ENCODE measurements at places on chromosomes 1 and 21. TPM values are rescaled to one million over a fixed set of nuclear protein-coding genes. Genes with fewer than 3 reads are reported as not detected.

DNA sequence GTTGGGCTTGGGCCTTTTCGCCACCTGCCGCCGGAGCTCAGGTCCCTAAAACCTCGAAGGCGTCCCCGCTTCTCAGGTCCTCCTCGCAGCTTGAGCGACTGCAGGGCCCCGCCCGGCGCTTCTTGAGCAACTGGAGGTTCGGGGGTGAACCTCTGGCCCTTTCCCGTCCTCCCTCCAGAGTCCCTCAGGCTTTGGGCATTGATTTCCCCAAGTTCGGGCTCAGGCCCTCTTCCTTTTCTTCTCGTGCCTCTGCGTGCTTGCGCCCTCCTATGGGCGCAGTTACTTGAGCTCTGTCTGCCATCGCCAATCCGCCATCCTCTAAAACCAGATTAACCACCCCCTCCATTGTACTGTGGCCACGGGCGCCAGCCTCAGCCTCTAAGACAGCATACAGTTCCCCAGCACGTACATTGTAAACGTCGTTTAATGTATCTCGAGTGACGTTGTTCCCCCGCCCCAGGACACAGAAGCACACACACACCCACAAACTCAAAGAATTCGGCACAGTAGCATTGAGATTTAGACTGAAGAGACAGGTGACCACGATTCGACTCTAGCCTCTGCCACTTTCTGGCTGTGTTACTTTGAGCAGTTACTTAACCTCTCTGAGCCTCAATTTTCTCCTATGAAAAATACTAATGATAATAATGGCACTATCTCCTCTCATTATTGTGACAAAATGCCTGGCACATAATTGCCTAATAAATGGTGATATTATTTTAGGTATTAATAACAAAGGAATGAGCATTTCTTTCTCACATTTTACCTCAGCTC is 22.6 kb downstream of the BTG2 start:
- peak; percentile 45 for ATAC-seq

LCE1D gene
- total RNA-seq = not detected

DNA sequence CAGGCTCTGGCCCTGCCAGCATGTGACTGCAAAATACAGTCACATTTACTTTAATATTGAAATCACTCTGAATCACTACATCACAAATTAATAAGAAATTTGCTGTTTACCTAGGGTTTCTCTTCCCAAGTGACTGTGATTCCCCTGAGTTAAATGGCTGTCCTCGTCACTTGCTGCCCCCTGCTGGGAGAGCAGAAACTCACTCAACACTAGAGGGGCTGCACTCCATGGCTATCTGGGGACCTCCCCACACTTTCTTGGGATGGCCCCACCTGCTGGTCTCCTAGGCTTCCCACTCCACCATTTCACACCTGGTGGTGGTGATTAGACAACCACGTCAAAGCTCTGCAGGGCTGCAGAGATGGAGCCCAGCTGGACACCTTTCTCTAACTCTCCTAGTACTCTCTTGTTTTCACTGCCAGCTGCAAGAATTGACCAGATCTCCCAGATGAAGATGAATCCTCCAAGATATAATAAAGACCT is 63.4 kb downstream of the CD2 start:
- ATAC-seq = no peak

SDE2 gene
- total RNA-seq = 22.8 TPM

- no peak for ATAC-seq
Observed at GRCh38 chr1:242178436-242178835, 179.5 kb upstream of the MAP1LC3C start.

NHLH1 gene
- 4.7 TPM for total RNA-seq

- ATAC-seq = no peak
Observed at GRCh38 chr1:167331650-167332049, 111.0 kb downstream of the POU2F1 start.

DNA sequence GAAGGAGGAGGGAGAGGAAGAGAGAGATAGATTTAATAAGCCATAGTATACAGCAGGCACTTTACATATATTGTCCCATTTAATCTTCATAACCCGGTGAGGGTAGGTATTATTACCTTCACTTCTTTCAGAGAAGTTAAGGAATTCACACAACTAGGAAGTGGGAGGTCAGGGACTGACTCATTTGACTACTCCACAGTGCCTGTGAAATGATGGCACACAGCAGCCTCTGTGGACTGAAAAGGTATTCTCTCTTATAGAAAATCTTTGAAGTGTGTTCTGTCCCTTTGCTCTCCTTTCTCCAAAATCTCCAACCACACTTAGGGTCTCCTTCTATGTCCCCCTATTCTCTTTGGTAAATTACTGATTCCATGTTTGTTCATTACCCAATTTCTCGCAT is 23.9 kb downstream of the PALMD start:
- no peak for ATAC-seq

- no peak for ATAC-seq
Observed at GRCh38 chr1:27623327-27624212, 11.4 kb downstream of the FGR start.

DNA sequence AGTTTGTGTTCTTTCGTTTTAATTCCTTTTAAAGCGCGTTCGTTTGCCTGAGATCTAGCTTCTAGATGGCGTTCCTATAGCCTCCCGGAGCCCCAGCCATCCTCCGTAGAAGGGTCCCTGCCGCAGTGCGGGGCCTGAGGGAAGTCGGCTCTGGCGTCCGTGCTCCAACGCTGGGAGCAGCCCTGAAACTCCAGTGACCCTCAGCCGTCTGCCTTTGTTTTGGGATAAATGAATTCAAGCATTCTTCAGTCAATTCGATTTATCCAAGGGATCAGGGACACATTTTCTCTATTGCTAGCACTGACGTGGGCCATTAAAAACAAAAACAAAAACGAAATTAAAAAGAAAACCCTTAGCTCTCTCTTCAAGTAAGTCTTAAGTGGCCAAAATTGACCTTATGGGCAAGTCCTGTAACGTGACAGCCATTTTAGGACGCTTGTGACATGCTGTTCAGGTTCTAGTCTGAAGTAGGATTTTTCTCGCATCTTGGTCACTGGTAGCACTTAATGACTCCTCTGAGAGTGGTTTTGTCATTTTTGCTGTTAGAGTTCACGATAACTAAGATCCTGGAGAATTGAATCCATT is 742 bp upstream of the HSPA13 start:
- peak; percentile 49 for ATAC-seq

DNA sequence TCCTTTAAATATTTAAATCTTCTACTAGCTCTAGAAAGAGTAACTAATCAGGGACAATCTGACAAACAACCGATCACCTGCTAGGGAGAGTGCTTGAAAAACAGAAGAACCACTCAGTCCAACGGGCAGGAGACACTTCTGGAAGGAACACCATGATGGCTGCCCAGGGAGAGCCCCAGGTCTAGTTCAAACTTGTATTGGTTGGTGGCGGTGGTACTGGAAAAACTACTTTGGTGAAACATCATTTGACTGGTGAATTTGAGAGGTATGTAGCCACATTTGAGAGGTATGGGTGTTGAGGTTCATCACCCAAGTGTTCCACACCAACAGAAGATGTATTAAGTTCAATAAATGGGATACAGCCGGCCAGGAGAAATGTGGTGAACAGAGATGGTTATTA is 4.8 kb upstream of the WDR47 start:
- ATAC-seq = no peak

DNA sequence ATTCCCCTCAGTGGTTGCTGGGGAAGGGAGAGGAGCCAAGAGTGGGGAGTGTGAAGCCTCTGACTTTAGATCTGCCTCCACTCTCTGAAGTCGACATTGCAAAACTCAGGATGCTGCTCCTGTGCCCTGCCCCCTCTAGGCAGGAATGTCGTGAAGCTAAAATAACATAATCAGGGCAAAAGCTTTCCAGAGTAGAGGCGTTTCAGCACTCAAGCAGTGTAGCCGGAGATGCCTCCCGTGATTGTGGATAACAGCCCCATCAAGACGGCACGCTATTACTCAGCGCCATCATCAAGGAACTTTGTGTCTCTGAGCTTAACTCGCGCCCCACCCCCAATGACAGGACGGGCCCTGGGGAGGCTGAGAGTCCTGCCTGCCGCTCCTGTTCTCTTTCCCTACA is 60.0 kb downstream of the FBXO2 start:
- no peak for ATAC-seq

- ATAC-seq = no peak
Observed at GRCh38 chr21:15487196-15487550, 242.6 kb upstream of the USP25 start.

LCE1E gene
- total RNA-seq = 0.95 TPM

CASQ2 gene
- not detected for total RNA-seq

DNA sequence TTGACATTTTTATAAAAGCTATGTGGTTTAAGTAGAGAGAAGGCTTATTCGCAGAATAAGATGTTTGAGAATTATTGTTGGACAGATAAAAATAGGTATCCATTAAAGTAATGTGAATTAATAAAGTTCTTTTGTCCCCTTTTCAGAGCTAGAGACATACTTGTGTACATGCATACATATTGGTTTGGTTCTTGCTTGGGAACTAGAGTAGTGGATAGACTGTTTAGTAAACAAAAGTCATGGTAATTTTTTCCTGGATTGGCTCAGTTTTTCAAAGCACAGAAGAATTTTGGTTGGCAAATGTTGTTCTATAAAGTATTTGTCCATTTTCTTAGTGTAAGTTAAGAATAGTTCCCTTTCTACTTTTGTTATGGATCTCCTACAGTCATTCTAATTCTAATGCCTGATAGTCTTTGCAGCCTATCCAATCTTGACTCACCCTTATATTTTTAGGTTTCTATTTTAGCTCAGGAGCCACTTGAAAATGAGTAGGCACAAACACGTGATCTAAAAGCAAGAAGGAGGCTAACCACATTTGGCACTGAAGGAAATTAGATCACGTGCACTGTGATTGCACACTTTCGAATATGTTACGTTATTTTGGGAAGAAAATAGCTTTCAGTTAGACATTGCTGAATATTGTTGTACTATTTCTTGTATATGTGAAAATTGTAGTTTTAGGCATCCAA is 47.0 kb downstream of the RABGAP1L start:
- no peak for ATAC-seq

ST6GALNAC5 gene
- total RNA-seq = 73.4 TPM

Data from motor neuron (in vitro differentiated cells).